ENCODE measurements at places on chromosomes 12 and 14.

DNA sequence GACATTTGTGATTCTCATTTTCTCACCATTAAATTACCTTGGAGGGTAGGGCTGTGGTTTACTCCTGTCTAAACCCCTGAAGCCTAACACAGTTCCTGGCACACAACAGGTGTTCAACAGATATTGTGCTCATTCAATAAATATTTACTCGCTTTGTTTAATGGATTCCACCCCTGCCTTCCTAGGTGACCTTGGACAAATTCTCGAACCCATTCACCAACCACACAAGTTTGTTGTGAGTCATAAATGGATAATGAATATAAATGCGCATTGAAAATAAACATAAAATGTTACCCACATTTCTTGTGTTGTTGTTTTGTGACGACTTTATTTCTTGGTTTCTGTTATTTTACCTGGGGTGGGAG is 362 bp upstream of the TSFM start:
- DNase-seq = no peak

- no peak for DNase-seq
Observed at GRCh38 chr14:100780246-100780645, 45.7 kb upstream of the MEG3 start.

DNA sequence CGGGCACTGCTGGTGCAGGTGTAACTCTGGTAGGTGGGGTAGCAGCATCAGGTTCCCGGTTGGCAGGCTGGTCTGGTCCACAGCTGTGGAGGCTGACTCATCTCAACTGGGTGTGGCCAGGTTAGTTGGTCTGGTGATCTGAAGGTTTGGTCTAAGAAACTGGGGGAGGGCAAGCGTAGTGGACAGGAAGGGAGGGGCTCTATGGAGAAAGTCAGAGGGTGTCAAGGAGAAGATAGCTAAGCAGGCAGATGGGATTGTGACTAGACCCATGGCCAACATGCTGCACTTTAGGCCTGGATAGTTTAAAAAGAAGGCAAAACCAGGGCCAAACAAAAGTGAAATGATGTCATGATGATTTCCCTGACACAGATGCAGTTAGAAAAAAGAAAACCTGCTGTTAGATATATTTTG is 7.9 kb downstream of the TRIM9 start:
- DNase-seq = no peak

DNA sequence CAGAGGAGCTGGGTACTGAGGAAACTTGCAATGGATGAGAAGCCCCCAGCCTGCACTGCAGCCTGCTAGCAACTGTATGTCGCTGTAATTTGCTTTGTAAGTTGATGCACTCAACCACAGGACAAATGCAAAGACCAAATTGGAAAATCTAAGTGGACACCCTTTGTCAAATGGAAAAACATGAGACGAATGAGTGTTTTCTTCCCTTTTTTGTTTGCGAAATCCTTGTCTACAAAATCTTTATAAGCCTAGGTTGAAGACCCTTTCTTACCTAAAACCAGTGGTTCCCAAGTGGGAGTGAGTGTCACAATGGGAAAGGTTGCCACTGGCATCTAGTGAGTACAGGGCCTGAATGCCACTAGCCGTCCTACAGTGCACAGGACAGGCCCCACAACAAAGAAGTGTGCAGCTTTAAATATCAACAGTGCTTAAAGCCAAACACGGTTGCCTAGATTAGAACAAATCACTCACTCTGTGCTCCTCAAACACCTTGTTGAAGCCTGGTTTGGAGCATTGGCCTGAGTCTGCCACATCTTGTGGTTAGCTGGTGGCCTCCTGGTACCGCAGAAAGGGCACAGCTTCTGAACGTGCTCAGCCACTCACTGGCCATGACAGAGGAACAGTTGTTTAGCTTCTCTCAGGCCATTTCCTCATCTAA is 7.6 kb upstream of the VASH1 start:
- DNase-seq = no peak

DNA sequence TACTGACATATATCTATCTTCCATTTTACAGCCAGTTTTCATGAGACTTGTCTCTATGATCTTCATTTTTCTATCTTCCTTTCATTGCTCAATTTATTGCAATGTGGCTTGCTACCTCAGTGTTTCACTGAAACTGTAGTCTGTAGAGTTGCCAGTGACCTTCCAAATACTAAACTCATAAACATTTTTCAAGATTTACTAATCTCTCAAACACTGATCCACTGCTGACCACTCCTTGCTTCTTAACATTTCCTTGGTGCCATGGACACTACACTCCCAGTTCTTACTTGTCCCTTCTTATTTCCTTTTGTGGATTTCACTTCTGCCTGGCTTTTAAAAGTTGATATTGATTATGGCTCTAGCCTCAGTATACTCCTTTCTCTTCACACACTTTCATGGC is 95.4 kb upstream of the SLCO1C1 start:
- no peak for DNase-seq

GRCh38 chr14:77986773-77987172 is 183.4 kb upstream of the NRXN3 start:
- no peak for DNase-seq

DNA sequence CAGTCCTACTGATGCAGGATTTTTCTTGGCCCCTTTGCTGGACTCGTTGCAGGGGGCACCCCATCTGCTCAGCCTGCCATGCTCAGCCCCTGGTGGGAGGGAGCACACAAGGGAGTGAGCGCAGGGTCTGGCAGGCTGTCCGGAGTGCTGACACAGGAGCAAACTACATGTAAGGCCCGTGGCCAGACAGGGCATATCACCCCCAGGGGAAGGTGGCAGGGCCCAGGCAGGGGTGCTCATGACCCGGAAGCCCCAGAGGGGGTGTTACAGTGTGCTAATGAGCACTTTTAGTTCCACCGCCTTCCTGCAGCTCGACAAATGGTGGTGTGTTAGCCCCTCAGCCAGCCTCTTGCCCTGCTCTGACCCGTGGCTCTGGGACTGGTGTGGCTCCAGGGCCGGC is 645.6 kb upstream of the TMEM132C start:
- no peak for DNase-seq

DNA sequence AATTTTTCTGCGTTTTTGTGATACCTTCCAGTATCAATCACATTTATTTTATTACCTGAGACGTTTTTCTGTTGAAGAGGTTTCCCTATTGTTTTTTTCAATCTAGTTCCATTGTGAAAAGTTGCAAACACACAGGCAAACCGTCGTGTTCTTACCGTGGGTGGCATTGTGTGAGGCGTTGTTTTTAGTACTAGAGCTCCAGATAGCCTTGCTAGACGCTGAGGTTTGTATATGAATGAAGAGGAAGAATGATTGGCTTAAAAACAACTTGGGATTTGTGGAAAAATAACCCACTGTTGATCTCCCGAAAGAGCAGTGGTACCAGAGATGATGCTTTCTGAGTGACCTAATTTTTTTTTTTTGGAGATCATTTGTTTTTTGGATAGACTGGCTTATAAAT is 1.0 kb downstream of the SOCS4 start:
- DNase-seq = peak; percentile 20

- no peak for DNase-seq
Observed at GRCh38 chr14:75738192-75738591, 77.1 kb downstream of the TTLL5 start.

- DNase-seq = no peak
Observed at GRCh38 chr12:69789351-69789750, 35.7 kb upstream of the MYRFL start.

- no peak for DNase-seq
Observed at GRCh38 chr12:70032076-70032475, 207.0 kb downstream of the MYRFL start.

GRCh38 chr12:116323406-116324386 is 46.2 kb upstream of the MED13L start:
- DNase-seq = no peak

DNA sequence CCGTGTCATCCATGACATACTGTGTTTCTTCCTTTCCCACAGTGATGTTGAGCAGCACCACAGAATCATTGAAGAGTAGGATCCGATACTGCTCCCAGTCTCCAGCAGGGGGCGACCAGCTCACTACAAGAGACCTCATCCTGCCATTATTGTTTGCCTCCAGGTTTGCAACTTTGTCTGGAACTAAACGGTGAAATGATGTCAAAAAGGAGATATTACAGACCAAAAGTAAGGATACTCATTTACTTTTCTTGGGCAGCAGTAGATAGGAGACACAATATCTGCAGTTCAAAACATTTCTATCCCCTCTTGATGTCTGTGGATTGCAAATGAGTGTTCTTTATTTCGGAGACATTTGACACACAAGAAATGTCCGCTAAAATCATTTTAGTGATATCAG is 47.2 kb downstream of the PTPRB start:
- DNase-seq = peak; percentile 86

- DNase-seq = no peak
Observed at GRCh38 chr12:2733493-2734355, 61.0 kb upstream of the FKBP4 start.

GRCh38 chr14:71554959-71555612 is 377.1 kb upstream of the RGS6 start:
- no peak for DNase-seq

GRCh38 chr12:74259199-74259598 is 278.4 kb upstream of the ATXN7L3B start:
- no peak for DNase-seq

GRCh38 chr12:104654665-104655609 is 198.2 kb downstream of the CHST11 start:
- no peak for DNase-seq

DNA sequence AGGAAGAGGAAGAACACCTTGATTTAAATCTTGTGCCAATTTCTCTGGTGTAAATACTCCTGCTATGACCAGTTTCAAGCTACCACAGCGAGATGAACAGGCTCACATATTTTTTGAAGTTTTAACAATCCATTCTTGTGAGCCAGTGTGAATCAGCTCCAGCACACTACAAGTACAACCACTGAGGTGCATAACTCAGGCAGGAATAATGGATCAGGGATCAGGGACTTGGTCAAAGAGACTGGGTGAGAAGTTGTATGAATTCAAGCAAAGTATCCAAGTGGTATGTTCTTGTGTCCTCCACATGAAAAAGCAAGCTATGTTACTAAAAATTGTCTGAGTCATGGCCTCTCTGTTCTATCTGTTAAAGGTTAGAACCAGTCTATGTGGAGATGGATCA is 35.2 kb upstream of the KITLG start:
- DNase-seq = no peak

- no peak for DNase-seq
Observed at GRCh38 chr14:95331708-95332408, 12.2 kb upstream of the CLMN start.

- no peak for DNase-seq
Observed at GRCh38 chr14:45247427-45247826, 5.6 kb downstream of the MIS18BP1 start.

GRCh38 chr12:79873201-79873600 is 61.7 kb downstream of the PPP1R12A start:
- DNase-seq = no peak

GRCh38 chr14:55807053-55807880 is 227.3 kb downstream of the KTN1 start:
- DNase-seq = peak; percentile 85

DNA sequence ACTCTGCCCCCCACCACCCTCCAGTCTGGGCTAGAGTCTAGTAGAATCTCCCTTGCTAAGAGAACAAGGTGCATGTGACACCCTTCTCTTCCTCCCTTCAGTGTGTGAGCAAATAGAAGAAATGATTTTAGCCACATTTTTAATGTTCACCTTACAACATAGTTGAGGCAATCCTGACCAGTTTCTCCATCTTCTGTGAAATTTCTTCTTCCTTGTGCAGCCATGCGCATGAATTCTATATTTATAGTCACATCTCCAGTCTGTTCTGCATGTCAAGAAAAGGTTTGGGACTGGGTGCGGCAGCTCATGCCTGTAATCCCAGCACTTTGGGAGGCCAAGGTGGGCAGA is 9.5 kb upstream of the LTA4H start:
- DNase-seq = no peak

- DNase-seq = no peak
Observed at GRCh38 chr12:47302111-47302671, 222.4 kb upstream of the AMIGO2 start.

DNA sequence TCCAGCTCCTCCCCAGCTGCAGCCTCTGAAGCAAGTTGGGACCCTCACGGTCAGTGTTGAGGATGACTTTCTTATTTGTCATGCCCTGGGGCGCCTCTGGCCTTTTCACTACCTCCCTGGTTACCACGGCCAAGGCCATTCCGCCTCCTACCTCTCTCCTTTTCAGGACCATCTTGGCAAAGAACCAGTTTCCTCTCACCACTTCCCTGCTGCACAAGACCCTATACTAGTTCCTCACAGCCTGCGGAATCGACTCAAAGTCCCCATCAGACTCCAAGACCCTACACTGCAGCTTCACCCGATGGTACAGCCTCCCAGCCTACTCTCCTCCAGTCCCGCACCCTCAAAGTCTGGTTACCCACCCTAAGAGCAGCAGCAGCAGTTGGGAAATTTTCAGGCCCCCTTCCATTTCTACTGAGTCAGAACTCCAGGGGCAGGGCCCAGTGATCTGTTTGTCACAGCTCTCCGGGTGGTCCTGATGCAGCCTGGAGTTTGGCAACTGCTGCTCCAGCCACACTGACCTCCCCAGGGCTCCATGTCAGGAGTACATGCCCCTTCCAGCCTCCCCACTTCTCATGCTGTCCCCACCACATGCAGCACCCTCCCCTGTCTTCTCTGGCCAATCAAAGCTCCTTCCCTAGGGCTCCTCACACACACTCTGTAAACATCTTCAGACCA is 5.4 kb downstream of the VWF start:
- DNase-seq = no peak

GRCh38 chr14:28704153-28704552 is 62.4 kb upstream of the FOXG1 start:
- peak; percentile 3 for DNase-seq

DNA sequence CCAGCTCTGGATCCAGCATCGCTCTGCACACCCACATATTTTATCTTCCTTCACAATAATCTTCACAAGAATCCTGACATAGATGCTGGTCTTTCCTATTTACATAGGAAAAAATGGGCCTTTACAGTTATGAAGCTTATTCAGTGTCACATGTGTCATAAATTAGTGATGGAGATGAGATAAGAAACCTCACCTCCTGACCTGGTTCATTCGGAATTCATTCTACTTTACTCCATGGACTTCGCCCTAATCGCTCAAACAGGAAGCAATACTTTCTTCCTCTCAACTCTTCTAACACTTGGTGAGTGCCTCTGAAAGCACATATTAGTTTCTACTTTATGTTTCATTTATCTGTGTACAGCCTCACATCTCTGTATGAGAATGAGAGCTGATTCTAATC is 12.0 kb upstream of the SINHCAF start:
- DNase-seq = no peak

- no peak for DNase-seq
Observed at GRCh38 chr12:88383405-88383804, 196.9 kb downstream of the KITLG start.

DNA sequence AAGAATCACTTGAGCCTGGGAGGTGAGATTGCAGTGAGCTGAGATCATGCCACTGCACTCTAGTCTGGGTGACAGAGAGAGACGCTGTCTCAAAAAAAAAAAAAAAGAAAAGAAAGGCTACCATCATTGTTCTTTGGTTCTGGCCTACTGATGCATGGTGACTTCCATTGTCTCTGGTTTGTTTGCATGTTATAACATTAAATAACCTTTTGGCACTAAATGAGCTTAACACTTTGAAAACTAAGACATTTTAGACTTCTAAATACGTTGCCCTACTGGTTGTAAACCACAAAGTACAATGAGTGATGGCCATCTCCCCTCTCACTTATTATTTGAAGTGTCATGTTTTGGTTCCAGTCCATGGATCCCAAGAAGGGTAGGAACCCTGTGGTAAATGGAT is 152.9 kb upstream of the CPM start:
- DNase-seq = no peak

Data from astrocyte of the hippocampus (primary cell).